ENCODE measurements at places on chromosomes 13 and 19.

DNA sequence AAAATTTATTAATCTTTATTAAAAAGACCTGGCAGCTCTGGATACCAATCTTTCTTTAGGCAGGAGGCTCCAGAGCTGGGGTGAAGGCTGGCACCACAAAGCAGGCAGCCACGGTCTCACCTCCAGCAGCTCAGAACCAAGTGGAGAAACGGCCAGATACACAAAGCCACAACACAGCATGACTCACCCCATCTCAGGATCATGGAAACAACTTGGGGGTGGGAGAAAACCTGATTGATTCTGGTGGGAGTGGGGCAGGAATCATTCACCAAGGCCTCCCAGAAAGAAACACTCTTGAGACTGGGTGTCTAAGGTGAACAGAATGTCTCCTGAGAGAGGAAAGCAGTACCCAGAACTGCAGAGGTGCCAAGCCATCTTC lies 64.2 kb downstream of the CRYL1 start:
- no peak for DNase-seq

GRCh38 chr13:78977311-78977710 lies 318.4 kb upstream of the OBI1 start:
- no peak for DNase-seq

- DNase-seq = no peak
Measured at GRCh38 chr19:10228393-10228792, 2.7 kb downstream of the S1PR2 start.

GRCh38 chr13:40408602-40409001 lies 257.8 kb downstream of the FOXO1 start:
- no peak for DNase-seq

DNA sequence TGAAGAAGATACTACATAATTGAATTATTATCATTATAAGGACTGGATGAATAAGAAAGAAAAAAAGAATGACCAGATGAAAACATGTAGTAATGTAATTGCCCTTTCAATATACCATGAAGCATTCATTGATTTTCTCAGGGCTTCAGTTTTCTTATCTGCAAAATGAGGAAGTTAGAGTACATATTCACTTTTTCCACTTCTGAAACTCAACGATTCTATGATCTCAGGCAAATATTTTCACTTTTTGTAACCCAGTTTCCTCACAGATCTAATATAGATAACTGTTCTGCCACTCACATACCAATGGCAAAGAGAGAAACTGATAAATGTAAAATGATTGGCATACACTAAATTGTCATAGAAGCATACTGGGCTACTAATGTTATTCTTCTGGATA lies 856.6 kb upstream of the KLHL1 start:
- no peak for DNase-seq

DNA sequence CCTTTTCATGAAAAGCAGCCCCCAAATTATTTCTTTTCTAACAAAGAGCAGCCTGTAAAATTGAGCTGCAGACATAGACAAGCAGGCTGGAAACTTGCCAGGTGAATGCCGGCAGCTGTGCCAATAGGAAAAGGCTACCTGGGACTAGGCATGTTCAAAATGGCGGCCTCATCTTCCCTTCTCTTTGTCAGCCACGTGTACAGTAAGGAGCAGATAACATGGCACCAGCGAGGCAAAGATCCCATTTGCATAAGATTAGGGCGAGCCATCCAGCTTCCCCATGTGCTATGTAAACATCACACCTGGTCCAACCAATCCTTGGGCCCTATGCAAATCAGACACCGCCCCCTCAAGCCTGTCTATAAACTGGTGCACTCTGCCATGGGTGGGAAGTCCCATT lies 31.2 kb upstream of the CACNA1A start:
- no peak for DNase-seq

- no peak for DNase-seq
Measured at GRCh38 chr19:4060621-4061177, 6.0 kb downstream of the ZBTB7A start.

DNA sequence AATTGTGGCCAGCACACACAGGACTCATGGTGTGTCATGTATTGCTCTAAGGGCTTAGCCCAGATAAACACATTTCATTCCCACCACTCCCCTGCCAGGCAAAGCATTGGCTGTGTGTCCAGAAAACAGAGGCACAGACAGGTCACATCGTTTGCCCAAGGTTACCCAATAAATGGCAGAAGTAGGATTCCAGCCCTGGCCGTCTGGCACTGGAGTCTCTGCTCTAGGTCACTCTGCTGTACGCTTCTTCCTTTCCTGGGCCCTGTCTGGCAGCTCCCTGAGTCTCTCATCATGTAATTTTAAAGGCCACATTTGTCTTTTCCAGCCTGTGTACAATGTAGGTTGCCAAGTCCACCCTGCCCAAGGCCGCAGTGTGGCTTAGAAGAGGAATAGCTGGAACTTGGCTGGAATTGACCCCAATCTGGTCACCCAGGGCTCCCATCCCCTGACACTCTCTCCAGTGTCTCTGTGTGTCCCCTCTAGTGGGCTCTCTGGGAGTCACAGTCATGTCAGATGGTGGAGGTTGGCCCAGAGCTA lies 264.5 kb upstream of the TSHZ3 start:
- DNase-seq = no peak

GRCh38 chr13:33817513-33817900 lies 442 bp upstream of the RFC3 start:
- no peak for DNase-seq

GRCh38 chr19:17357724-17358123 lies 19.4 kb downstream of the PLVAP start:
- DNase-seq = no peak

GRCh38 chr19:41327076-41327575 lies 17.2 kb downstream of the CCDC97 start:
- DNase-seq = no peak

DNA sequence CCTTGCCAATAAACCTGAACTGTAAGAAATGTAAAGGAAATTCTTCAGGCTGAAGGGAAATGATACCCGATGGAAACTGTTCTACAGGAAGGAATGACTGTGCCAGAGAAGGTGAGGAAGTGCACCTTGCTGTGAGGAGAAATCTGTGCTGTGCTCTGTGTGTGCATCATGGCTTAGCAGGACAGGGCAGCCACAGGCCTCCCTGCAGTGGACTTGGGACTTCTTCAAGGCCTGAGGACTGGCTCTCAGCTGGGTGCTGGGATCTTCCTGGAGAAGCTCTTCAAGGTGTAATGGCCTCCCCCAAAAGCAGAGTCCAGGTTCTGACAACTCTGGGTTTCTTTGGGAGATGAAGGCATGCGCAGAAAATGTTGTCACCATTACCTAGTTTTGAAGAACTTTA lies 145.1 kb downstream of the UQCRFS1 start:
- no peak for DNase-seq

DNA sequence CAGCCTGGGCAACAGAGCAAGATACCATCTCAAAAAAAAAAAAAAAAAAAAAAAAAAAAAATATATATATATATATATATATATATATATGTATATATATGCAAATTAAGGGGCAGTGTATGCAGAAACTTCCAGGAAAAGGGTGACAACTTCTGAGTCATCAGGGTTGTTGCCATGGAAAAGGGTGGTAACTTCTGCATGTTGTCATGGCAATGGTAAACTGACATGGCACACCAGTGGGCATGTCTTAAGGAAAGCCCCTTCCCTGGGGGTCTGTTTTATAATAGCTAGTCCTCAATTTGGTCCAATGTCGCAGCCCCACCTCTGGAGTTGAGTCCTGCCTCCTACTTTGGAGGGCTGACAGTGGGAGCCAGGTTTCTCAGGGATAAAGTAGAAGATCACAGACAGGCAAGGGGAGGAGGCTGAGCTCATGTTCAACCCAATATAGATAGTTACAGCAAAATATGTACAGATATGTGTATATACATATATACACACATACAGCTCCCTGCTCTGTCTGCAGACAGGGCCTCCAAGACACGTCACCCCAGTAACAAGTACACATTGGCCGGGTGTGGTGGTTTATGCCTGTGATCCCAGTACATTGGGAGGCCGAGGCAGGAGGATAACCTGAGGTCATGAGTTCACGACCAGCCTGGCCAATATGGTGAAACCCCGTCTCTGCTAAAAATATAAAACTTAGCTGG lies 7.2 kb upstream of the FCHO1 start:
- no peak for DNase-seq

GRCh38 chr19:12992729-12993128 lies 2.5 kb upstream of the NFIX start:
- DNase-seq = no peak

DNA sequence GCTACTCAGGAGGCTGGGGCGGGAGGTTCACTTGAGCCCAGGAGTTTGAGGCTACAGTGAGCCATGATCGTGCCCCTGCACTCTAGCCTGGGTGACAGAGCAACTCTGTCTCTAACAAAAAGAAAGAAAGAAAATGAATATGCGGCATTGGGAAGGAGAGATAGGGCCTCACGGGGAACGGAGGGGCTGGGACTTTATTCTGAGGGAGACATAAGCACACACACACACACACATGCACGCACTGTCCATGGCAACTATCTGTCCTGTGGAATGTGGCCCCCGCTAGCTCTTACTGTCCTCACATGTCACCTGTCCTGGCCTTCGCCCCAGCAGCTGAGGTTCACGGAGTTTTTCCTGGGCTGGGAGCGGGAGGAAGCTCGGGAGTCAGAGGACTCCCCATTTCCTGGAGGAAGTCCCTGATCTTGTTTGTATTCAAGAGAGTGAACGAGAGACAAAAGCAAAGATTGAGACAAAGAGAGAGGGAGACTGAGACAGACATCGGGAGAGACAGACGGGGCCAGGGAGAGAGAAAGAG lies 654 bp downstream of the STAP2 start:
- no peak for DNase-seq

DNA sequence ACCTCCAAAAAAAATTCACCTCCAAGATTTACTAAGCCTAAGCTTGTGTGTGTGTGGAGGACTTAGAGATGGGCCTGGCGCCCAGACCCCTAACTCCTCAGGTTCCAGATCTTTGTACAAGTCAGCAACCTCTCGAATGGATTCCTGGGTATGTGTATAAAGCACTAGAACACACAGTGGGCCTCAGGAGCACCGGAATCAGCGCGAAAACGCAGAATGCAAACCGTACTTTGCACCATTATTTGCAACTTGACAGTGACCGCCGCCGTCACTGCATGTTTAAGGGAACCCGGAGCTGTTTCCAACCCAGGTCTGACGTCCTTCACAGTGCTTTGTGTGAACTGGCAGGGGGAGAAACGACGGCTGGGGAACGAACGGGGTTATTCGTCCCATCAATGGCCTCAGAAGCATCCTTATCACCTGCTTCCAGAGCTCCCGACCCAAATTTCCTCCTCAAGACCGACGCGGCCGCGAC lies 688 bp downstream of the ZNF606 start:
- DNase-seq = no peak

DNA sequence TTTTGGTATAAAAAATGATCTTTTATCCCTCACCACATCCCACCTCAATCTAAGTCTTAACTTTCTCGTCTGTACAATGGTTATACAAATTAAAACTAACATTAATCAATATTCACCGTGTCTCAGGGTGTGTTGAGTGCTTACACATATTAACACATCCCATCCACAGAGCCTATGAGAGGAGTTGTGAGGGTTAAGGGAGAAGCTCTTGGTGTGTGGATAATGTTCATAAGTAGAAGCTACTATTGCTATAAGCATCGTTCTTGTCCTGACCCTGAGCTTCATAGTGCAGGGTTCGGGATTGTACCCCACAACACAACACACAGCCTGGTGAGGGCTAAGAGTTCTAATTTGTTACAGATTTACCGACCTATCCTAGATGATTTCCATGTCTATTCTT lies 2.5 kb downstream of the FPR3 start:
- no peak for DNase-seq

- DNase-seq = no peak
Measured at GRCh38 chr13:66965181-66965580, 265.0 kb downstream of the PCDH9 start.

GRCh38 chr13:48879432-48879831 lies 96.3 kb upstream of the FNDC3A start:
- no peak for DNase-seq

GRCh38 chr13:46624821-46625220 lies 71.9 kb downstream of the LRCH1 start:
- DNase-seq = no peak

DNA sequence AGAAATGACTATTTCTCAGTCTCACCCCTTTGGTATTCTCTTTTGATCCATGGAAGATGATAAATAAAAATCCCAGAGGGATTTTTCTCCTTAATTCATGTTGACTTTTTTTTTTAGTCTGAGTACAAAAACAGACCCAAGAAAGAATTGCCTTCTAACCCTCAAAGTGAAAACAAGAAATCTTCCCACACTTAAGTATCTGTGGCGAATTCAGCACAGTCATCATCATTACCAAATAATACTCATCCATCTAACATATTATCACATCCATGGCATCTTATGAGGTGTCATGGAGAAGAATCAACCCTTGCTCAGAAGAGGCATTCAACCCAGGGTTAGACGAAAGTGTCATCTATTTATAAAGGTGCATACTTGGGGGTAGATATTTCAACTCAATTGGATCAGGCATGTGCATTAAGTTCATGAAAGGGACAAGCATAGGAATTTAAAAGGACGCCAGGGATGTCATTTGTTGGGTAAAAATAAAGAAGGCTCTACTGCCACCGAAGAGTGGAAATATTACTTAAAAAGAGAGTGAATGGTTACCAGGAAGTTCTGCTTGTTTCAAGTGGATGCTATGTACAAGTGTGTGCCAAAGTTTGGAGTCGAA lies 101.9 kb downstream of the FLT1 start:
- DNase-seq = no peak

- DNase-seq = no peak
Measured at GRCh38 chr13:101893021-101893420, 440.5 kb downstream of the ITGBL1 start.

DNA sequence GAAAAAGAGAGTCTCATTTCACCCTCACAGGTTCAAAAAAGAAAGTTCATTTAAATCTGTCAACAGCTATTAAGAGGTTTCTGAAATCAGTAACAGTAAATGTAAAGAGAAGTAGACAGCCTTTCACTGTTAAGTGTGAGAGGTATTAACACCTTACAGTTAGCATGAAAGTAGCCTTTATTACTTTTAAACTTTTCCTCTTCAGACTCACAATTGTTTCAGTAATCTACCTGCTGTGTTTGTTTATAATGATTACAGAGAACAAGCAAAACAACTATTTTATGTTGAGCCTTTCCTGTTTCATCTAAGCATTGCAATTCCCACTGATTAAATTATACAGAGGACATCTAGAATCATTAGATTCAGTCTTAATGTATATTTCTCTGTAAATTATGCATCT lies 159.8 kb downstream of the PCDH9 start:
- DNase-seq = no peak

GRCh38 chr19:54229146-54229545 lies 6.3 kb upstream of the LILRB3 start:
- no peak for DNase-seq

GRCh38 chr13:111621164-111621563 lies 300.7 kb downstream of the TEX29 start:
- no peak for DNase-seq

GRCh38 chr19:34319785-34320184 lies 45.2 kb upstream of the GPI start:
- no peak for DNase-seq

GRCh38 chr13:71090990-71091389 lies 776.0 kb downstream of the DACH1 start:
- DNase-seq = no peak
